Testis (tissue), 5 donors: ENCODE measurements at places on chromosomes 3 and 15. TPM values are rescaled to one million over a fixed set of nuclear protein-coding genes. Genes with fewer than 3 reads are reported as not detected.

Gene PTX3
- 0.24 TPM for total RNA-seq

DNA sequence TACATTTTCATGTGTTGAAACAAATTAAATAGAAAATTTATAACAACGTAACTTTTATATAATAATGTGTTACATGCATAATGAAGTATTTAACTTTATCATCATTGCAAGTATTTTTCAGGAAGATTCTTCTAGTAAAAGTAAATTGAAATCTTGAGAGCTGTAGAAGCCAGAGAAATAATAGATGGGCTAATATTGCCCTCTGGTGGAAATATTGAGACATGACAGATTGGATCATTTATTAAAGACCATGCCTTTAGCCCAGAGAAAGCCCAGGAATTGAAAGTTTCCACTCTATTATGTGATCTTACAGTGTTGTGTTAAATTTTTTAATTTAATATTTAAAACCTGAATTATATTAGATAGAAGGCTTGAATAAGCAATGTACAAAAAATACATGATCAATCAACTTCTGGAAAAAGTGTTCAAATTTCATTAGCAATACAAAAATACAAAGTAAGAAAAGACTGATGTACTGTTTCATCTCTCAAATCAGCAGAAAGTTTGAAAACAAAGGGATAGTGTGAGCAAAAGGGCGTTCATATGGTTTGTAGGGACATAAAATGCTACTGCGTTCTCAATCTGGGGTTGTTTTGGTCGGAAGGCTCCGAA lies 52.7 kb upstream of the SPTSSB start:
- no peak for DNase-seq
- H3K4me1 ChIP-seq = no peaks in the 10 kb centered on the region
- no peaks in the 10 kb centered on the region for H3K36me3 ChIP-seq
- H3K4me3 ChIP-seq = no peak overlapping the region
- H3K27me3 ChIP-seq = no peaks in the 10 kb centered on the region

Gene PLSCR2
- total RNA-seq = 9.4 TPM

- no peaks in the 10 kb centered on the region for H3K36me3 ChIP-seq
- H3K4me3 ChIP-seq = no peak overlapping the region
- H3K27me3 ChIP-seq = no peaks in the 10 kb centered on the region
- H3K27ac ChIP-seq = no peak overlapping the region
- DNase-seq = no peak
These were observed 31.4 kb upstream of the ZBTB38 start for GRCh38 chr3:141336672-141337522.

Gene ITGA11
- total RNA-seq = 4.3 TPM

- H3K27ac ChIP-seq = no peak overlapping the region
- H3K4me3 ChIP-seq = no peak overlapping the region
These were observed 32.2 kb downstream of the MCTP2 start for GRCh38 chr15:94263341-94264273.

Gene ADAMTSL3
- total RNA-seq = 9.4 TPM

DNA sequence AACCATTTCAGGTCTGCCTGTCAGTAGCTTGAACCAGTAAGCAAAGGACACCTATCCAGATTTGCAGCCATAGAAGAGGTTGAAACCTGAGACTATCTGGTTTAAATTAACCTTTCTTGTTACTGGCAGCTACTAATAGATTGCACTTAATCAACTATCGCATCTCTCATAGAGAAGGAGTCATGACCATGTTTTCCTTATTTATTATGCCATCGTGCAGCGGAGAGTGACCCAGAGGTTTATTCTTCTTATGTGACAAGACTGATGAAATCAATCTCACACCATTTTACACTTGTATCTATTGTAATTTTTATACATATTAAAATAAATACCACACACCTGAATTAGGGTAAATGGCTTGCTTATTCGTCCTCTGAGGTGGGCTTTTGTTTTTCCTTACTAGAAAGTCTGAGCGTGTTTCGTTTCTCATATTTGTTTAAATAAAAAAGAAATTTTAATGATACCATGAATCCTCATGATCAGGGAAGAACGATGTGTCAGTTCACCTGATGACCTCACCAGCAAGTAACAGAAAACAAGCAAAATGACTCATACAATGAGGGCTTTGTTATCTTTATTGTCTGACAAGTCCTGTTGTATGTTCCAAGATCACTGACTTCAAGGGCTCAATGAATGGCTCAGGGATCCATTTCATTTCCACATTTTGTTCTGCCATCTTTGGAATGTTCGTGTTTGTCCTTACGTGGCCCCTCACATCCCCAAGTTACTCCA lies 379.5 kb upstream of the DPH6 start:
- H3K4me1 ChIP-seq = no peaks in the 10 kb centered on the region
- no peaks in the 10 kb centered on the region for H3K27me3 ChIP-seq
- H3K4me3 ChIP-seq = no peak overlapping the region
- H3K27ac ChIP-seq = no peak overlapping the region
- H3K36me3 ChIP-seq = no peaks in the 10 kb centered on the region

DNA sequence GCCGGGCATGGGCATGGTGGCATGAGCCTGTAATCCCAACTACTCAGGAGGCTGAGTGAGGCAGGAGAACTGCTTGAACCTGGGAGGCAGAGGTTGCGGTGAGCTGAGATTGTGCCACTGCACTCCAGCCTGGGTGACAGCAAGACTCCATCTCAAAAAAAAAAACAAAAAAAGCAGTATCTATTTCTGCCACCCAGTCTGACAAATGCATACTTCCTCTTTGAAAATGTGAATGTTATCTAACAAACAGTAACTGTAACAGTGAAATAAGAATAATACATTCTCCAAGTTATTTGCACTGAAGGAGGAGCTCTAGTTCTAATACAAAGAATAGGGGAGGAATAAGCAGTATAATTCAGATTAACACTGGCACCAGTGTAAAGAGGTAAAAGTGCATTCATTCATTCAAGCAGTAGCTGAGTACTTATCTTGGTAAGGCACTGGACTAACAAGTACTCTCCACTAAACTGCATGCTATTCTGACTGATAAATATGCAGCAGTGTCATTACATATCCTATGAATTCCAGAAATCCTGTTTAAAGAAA lies 12.9 kb downstream of the VPS13C start:
- no peaks in the 10 kb centered on the region for H3K27me3 ChIP-seq
- no peaks in the 10 kb centered on the region for H3K4me1 ChIP-seq
- no peak for DNase-seq
- no peaks in the 10 kb centered on the region for H3K36me3 ChIP-seq
- no peak overlapping the region for H3K27ac ChIP-seq

DNA sequence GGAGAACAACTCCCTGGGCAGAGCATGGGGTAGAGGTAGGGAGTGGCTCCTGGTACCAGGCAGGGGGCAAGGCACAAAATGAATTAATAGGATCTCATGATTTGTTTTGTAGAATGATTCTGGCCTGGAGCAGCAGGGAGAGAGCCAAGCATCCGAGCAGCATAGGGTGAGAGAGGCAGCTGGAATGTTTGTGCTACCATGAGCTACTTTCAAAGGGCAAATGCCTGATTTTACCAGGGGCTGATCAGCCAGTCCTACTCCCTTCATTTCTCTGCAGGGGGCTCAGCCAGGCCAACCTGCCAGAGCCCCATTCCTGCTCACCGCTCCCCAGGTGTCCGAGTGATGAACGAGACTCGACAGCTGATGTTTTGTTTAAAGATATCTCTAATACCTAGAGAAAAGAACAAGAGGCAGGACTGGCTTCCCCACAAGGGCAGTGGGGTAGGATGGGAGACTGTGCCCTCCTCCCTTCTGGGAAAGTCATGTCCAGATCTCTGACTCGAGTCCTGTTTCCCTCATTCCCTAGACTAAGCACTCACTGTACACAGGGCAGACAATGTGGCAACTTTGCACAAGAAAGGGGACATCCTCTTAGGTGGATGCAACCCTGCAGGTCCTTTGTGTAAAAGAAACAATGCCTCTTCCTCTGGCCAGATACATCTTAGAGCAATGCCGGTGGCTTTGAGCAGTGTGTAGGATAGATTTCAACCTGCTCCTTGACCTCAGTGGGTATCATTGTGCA lies 12.9 kb downstream of the DUOX2 start:
- DNase-seq = no peak
- H3K27me3 ChIP-seq = no peaks in the 10 kb centered on the region
- no peaks in the 10 kb centered on the region for H3K36me3 ChIP-seq
- no peak overlapping the region for H3K27ac ChIP-seq

Gene RAD51
- 16.9 TPM for total RNA-seq

DNA sequence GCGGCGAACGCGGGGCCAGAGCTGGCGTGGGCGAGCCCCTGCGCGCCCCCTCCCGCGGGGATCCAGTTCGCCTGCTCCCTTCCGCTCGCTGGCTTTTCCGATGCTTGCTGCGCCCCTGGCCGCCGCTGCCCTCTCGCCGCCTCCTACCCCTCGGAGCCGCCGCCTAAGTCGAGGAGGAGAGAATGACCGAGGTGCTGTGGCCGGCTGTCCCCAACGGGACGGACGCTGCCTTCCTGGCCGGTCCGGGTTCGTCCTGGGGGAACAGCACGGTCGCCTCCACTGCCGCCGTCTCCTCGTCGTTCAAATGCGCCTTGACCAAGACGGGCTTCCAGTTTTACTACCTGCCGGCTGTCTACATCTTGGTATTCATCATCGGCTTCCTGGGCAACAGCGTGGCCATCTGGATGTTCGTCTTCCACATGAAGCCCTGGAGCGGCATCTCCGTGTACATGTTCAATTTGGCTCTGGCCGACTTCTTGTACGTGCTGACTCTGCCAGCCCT lies 721 bp downstream of the P2RY1 start:
- no peaks in the 10 kb centered on the region for H3K27me3 ChIP-seq
- H3K27ac ChIP-seq = peak overlapping the region; percentile 86
- H3K4me1 ChIP-seq = peaks cover 2% of the 10 kb centered on the region
- DNase-seq = peak; percentile 58
- H3K4me3 ChIP-seq = peak overlapping the region; percentile 79

DNA sequence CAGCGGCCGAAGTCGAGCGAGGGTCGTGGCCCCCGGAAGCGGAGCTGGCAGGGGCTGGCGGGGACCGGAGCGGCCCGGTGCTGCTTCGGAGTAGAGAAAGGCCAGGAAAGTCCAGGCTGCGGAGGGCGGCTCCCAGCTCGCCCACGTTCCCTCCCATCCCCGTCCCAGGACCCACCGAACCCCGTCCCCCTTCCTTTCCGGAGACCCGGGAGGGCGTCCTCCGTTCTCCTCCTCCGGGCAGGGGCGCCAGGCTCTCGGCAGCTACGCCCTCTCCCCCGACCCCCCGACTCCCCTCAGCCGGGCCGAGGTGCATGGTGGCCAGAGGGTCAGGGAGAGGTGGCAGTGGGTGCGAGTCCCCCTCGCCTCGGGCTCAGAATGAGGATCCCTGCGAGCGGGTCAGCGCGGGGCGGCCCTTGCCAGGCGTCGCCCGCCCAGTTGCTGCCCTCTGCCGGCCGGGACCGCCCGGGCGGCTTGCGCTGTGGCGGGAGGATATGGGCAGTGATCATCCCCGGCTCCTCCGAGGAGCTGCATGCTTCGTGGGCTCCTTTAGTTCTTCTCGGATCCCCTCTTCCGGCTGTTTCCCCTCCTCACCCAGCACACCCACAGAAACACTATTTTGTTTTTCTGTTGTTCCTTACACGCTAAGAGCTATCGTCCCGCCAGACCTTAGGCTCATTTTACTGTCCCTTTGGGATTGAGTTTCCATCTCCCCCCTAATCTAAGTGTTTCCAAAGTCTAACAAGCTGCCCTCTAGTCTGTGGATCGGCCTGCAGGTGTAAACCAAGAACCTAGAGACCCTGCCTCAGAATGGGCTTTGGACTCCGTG lies 744 bp upstream of the ALDH1A2 start:
- H3K4me3 ChIP-seq = peak overlapping the region; percentile 59
- no peaks in the 10 kb centered on the region for H3K27me3 ChIP-seq
- no peaks in the 10 kb centered on the region for H3K4me1 ChIP-seq

Gene PIERCE2
- total RNA-seq = 4.3 TPM

DNA sequence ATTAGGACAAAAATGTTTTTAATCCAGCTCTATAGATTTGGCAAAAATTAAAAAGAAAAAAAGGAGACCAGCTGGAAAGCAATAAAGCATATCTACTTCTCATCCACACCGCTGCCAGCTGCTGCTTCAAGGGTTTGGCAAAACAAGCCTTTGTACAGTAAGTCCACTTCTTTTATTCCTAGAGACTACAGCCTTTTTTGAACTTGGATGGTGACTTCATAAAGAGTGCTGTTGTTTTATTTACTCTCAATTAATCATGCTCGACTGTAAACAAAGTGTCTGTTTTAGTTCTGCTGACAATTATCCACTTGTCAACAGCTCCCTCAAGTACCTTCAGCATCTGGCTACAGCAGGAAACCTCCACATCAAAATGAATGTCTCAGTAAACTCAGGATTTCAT lies 12.3 kb upstream of the FOXB1 start:
- H3K27me3 ChIP-seq = peaks cover 4% of the 10 kb centered on the region
- DNase-seq = no peak
- no peaks in the 10 kb centered on the region for H3K4me1 ChIP-seq

- H3K27me3 ChIP-seq = no peaks in the 10 kb centered on the region
- peaks cover 5% of the 10 kb centered on the region for H3K4me1 ChIP-seq
- DNase-seq = no peak
- H3K4me3 ChIP-seq = peak overlapping the region; percentile 69
- H3K36me3 ChIP-seq = no peaks in the 10 kb centered on the region
These were observed 962 bp downstream of the NMNAT3 start for GRCh38 chr3:139676632-139677387.

- no peaks in the 10 kb centered on the region for H3K27me3 ChIP-seq
- H3K27ac ChIP-seq = no peak overlapping the region
- H3K4me3 ChIP-seq = no peak overlapping the region
These were observed 68.1 kb downstream of the PFN2 start for GRCh38 chr3:149902498-149903139.

GRCh38 chr3:50339485-50340146 lies 1.0 kb downstream of the RASSF1 start:
- peak overlapping the region; percentile 78 for H3K27ac ChIP-seq
- no peaks in the 10 kb centered on the region for H3K36me3 ChIP-seq
- peaks cover 28% of the 10 kb centered on the region for H3K4me1 ChIP-seq
- DNase-seq = no peak
- H3K4me3 ChIP-seq = peak overlapping the region; percentile 47

Gene BTLA
- total RNA-seq = 1.2 TPM

Gene SLC51B
- 1.1 TPM for total RNA-seq

- no peak overlapping the region for H3K27ac ChIP-seq
- no peaks in the 10 kb centered on the region for H3K27me3 ChIP-seq
- DNase-seq = no peak
- no peaks in the 10 kb centered on the region for H3K4me1 ChIP-seq
- no peak overlapping the region for H3K4me3 ChIP-seq
- no peaks in the 10 kb centered on the region for H3K36me3 ChIP-seq
These were observed 288.0 kb upstream of the CHRM5 start for GRCh38 chr15:33680336-33680735.

GRCh38 chr3:68207327-68207726 lies 552.9 kb upstream of the SUCLG2 start:
- H3K27ac ChIP-seq = no peak overlapping the region
- H3K4me3 ChIP-seq = no peak overlapping the region
- no peaks in the 10 kb centered on the region for H3K4me1 ChIP-seq
- no peaks in the 10 kb centered on the region for H3K27me3 ChIP-seq
- no peaks in the 10 kb centered on the region for H3K36me3 ChIP-seq

- no peak overlapping the region for H3K27ac ChIP-seq
- H3K4me3 ChIP-seq = no peak overlapping the region
- H3K27me3 ChIP-seq = no peaks in the 10 kb centered on the region
These were observed 73.0 kb upstream of the GAP43 start for GRCh38 chr3:115550285-115550761.

GRCh38 chr3:129793319-129793718 lies 100.2 kb downstream of the TMCC1 start:
- H3K27me3 ChIP-seq = no peaks in the 10 kb centered on the region
- H3K36me3 ChIP-seq = no peaks in the 10 kb centered on the region
- H3K27ac ChIP-seq = no peak overlapping the region
- no peak overlapping the region for H3K4me3 ChIP-seq

Gene CRTAP
- total RNA-seq = 70.2 TPM

- peak overlapping the region; percentile 49 for H3K4me3 ChIP-seq
- H3K27me3 ChIP-seq = no peaks in the 10 kb centered on the region
- H3K36me3 ChIP-seq = no peaks in the 10 kb centered on the region
- peak; percentile 52 for DNase-seq
- peaks cover 13% of the 10 kb centered on the region for H3K4me1 ChIP-seq
These were observed 9.1 kb upstream of the GNAI2 start for GRCh38 chr3:50226888-50227389.

Gene PPARG
- total RNA-seq = 17.6 TPM

Gene ZNF80
- 0.74 TPM for total RNA-seq
